ENCODE measurements at places on chromosomes 3 and 15.

DNA sequence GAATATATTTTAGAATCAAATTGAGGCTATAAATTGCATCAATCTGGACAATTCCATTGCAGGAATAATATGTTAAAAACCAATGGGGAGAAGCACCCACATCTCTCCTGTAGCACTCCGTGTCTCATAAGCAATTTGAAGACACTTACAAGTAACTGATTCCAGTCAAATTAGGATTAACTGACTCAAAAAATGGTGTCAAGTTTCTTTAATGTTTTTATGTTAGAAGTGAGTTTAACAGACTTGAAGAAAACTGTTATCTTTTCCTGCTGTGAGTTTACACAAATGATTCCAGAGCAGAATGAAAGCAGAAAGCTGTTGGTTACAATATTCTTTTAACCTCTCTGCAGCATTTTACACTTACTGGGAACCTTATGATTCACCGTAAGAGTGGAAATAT lies 23.2 kb downstream of the RLBP1 start:
- DNase-seq, result no peak

DNA sequence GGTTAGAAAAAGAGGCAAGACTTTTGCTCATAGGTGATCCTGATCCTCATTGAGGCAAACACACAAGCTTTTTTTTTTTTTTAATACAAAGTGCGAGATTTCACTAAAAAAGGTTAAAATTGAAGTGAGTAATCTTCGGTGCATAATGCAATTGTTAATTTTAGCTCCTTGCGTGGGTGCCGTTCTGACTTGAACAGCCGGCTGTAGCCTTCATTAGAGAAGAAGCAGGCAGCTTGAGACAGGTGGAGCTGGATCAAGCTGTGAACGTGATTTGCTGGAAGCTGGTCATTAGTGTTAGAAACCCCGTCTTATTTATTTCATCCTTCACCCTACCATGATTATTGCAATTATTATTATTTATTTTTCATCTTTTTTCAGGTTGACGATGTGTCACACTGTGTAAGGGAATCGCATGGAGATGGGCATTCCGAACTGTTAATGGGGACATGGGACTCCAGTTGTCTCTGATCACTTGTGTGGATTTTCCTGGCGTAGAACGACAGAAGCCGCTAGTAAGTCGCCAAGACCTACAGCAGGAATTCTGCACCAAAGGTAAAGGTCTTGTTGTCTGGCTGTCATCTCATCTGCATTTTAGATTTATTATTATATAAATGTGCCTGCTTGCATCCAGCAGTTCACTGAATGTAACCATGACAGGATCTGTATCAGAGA lies 40.2 kb downstream of the ARPP21 start:
- DNase-seq, result no peak

DNA sequence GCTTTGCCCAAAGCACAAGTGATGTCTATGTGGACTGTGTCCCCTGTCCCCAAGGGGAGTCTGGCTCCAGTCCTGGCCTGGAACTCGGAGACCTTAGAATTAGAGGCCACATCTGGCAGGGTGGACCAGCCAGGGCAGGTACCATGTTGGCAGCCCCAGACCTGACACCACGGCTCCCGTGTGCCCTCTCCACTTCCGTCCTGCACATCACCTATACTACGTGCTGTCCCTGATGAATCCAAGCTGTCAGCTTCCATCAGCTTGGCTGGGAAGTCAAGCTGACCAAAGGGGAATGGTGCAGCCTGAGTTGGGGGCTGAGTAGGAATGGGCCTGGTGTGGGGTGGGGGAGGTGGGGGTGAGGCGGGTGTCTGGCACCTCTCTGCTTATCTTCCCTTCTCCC lies 15.3 kb downstream of the C15orf39 start:
- DNase-seq, result no peak

GRCh38 chr3:44870375-44871061 lies 3.9 kb upstream of the TGM4 start:
- no peak for DNase-seq

GRCh38 chr3:74661672-74662071 lies 47.2 kb upstream of the CNTN3 start:
- no peak for DNase-seq

DNA sequence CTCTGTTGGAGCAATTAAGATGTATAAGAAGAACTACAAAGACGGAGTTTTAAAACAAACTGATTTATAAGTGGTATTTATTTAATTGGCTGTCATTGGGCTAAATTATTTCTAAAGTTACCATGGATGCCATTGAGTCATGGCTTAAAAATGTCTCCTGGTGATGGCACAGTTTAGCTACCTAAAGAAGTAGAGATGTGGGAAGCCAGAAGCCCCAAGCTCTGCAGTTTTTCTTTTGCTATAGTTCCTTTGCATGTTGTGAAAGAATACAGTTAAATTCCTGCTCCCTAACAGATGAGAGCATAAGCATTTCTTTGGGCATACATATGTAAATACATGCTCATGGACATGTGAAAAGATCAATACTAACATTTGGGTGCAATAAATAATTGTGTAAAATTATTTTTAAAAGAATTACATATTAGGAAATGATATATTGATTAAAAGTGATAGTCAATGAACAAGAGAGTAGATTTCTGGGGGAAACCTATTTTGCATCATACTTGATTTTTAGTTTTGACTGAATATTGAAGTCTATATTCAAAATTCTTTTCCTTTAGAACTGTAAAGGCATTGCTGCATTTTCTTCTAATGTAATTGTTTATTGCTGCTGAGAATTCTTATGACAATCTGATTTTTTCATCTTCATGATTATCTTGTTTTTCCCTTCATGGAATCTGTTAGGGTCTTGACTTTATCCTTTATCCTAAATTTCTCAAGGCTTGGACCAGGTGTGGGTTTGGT lies 2.1 kb downstream of the OPA1 start:
- no peak for DNase-seq

GRCh38 chr3:5160321-5160720 lies 27.2 kb upstream of the EDEM1 start:
- DNase-seq, result no peak

GRCh38 chr3:173892547-173892946 lies 495.0 kb downstream of the NLGN1 start:
- DNase-seq, result no peak

DNA sequence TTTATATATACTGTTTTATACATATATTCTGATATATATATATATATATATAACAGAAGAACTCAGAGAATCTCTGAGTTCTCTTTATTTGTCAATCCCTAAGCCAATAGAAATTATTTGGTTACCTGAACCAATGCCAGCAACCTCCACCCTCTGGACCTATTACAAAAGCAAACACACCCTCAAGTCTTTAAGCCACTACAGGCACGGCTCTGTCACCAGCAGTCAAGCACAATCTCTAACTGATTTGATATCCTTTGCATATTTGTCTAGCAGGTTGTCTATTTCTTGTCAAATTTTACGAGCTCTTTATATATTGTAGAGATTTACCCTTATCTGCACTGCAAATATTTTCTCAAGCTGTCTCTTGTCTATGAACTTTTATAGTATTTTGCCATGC lies 66.6 kb upstream of the TOPAZ1 start:
- no peak for DNase-seq

DNA sequence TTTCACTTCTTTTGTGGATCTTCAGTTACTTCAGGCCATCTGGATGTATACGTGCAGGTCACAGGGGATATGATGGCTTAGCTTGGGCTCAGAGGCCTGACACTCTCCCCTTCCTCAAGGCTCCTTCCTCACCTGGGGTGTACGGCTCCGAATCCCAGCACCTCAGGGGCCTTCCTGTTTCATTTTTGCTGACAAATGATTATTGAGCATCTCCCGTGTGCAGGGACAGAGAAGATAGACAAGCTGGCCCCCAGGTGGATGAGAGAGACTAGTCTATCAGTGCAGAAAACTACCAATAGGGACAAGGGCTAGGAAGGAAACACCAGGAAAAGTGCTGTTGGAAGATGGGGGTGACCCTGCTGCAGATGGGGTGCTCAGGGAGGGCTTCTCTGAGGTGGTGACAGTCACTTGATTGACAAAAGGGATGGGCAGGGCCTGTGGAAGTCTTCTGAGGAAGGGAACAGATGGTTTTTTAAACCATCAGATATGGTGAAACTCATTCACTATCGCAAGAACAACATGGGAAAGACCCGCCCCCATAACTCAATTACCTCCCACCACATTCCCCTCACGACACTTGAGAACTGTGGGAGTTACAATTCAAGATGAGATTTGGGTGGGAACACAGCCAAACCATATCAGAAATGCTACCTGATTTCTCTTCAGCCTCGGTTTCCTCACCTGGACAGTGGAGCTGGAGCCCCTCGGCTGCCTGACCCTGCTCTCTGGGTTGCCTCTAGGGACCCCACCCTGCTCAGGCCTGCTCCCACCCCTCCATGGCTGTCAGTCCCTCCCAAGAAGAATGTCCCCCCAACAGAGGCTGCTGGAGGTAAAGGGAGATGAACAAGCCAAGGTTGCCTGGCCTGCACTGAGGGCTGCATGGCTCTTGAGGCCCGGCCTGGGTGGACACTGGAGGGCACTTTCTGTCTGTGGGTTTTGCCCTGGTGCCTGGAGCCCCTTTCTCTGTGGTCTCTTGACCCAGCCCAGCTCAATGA lies 37.2 kb upstream of the ACAD9 start:
- DNase-seq, result no peak

GRCh38 chr3:84586427-84586826 lies 372.4 kb upstream of the CADM2 start:
- DNase-seq, result no peak

DNA sequence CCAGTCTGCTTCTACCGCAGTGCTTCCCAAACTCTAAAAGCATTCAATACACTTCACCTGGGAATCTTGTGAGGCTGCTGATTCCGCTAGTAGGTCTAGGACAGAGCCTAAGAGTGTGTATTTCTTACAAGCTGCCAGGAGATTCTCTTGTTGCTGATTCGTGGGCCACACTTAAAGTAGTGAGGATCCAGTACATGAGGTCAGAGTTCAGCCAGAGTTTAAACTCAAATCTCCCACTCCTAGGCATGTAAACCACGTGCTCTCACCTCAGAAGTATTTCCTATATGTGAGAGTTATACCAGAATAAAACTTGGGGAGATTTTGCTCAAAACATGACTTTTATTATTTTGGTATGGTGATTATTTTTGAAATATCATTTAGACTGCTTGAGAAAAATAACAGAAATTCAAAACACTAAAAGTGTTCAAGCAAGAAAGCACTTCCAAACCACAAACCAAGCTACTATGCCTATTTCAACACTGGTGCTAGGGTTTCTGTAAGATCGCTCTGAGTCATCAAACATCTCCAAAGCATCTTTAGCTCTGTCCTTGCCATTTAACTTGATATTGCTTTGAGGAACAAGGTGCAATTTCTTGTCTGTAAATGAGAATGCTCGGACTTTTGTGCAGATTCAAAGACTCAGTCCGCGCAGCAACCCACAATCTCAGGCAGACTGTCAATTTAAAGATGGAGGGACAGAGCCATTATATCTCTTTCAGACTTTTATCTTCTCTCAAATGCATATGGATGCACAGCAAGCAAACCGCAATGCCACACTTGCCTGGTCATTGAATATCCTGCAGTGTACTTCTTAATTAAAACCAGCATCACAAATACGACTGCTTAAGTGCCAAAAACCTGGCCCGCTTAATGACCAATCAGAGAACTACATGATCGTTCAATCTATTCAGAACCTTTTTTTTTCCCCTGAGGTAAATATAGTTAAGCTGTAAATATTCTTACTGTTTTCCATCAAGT lies 59.8 kb downstream of the AGTR1 start:
- no peak for DNase-seq

DNA sequence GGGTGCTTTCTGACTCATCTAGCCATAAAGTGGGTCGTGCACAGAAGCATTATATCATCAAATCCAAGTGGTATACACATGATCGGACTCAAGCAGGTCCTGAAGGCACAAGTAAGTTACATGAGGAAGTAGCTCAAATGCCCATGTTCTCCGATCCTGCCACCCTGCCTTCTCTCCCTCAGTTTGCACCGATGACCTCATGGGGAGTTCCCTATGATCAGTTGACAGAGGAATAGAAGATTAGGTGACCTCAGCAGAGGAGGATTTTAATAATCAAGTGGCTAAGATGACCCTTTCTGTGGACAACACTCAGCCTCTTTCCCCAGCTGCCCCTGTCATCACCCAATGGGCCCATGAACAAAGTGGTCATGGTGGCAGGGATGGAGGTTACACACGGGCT lies 149.5 kb downstream of the TBC1D5 start:
- DNase-seq, result no peak

DNA sequence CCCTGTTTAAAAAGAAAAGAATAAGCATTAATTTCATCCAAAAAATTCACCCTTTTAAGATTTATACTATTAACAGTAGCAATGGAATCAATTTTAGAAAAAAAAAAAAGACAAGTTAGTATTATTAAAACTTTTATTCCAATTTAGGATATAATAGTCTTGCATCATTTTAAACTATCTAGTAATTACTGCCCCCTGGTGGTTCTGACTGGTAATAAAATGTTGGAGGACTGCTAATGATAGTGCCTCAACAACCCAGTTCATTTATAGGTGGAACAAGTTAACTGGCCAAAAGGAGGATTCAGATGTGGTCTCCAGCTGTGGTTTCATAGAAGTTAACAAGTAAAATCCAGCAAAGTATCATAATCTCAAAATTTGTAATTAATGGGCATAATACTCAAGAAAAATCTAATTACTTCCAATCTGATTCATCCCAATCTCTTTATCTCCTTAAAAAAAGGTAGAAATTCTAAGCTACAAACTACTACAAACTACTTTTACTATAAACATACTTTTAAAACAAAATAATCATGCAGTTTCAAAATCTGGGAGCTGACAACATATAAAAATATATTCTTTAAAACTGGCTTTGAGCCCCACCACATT lies 30.7 kb upstream of the WDR49 start:
- DNase-seq, result peak; percentile 24

DNA sequence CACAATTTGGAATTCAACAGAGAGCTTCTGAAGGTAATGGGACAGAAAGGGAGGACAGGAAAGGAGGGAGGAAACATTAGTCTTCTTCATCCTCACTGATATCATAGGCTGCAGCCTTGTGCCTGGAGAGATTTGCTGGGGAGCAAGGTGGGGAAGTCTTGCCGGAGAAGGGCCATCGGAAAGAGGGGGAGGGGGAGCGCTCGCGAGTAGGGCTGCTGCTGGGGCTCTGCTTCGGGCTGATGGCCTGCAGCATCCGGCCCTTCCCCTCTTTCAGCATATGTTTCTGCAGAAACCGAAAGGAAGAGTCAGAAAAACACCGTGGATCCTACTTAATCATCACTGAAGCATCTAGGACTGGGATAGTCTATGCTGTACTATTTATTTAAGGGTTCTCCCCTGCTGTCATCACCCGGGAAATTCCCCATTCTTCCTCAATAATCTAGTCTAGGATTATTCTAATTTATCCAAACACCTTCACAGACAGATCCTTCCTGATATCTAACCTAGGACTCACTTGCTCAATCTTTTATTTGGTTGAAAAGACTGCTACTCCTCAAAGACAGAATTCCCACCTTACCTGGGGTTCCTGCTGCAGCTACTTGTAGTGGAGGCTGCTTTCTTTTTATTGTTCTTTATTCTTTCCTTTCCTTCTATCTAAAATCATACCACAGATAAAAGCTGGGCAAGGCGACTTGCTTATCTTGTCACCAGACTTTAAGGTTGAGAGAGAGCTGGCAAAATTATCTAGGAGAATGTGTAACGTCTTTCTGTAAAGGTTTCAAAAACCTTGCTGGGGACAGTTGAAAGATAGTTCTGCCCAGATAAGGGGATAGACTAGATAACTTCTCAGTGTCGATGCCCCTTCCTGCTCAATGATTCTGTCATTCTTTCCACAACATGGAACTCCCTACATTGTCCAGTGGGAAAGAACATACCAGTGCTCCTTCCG lies 22.6 kb downstream of the SLC51A start:
- no peak for DNase-seq

- DNase-seq, result no peak
Observed at GRCh38 chr3:158098834-158099424, 7.3 kb downstream of the SHOX2 start.

- no peak for DNase-seq
Observed at GRCh38 chr15:37794947-37795346, 139.5 kb upstream of the TMCO5A start.

Measured in HS-27A (cell line).